ENCODE measurements at places on chromosomes 3 and 15.

DNA sequence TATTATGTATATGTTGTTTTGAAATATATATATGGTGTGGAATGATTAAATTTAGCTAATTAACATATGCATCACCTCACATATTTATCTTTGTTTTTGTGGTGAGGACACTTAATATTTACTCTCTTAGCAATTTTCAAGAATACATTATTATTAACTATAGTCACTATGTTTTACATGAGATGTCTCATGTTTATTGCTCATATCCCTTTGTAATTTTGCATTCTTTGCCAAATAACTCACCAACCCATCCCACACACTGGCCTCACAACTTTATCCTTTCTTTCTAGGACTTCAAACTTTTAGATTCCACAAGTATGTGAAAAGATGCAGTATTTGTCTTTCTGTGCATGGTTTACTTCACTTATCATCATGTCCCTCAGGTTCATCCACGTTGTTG is 950.2 kb upstream of the CADM2 start:
- DNase-seq, result no peak

- no peak for DNase-seq
Measured at GRCh38 chr3:168248383-168249204, 152.9 kb upstream of the GOLIM4 start.

DNA sequence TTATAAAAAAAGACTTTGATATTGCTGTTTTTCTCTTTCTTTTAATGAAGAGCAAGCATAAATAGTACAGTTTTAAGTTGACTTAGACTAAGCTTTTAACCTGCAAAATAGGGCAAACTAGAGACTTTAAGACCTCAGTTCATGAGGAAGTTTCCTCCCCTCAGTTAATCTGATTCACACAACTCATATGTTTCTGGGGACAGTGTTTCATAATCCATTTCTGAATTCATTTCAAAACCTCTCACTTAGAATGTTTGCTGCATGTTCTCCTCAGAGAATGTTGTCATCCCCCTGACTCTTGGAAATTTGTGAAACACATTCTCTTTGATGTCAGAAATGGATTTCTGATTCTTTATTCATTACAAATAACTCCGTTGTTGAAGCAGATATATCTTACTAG is 79.3 kb upstream of the SKOR1 start:
- DNase-seq, result peak; percentile 72

- DNase-seq, result no peak
Measured at GRCh38 chr15:67241132-67241855, 13.2 kb downstream of the AAGAB start.

DNA sequence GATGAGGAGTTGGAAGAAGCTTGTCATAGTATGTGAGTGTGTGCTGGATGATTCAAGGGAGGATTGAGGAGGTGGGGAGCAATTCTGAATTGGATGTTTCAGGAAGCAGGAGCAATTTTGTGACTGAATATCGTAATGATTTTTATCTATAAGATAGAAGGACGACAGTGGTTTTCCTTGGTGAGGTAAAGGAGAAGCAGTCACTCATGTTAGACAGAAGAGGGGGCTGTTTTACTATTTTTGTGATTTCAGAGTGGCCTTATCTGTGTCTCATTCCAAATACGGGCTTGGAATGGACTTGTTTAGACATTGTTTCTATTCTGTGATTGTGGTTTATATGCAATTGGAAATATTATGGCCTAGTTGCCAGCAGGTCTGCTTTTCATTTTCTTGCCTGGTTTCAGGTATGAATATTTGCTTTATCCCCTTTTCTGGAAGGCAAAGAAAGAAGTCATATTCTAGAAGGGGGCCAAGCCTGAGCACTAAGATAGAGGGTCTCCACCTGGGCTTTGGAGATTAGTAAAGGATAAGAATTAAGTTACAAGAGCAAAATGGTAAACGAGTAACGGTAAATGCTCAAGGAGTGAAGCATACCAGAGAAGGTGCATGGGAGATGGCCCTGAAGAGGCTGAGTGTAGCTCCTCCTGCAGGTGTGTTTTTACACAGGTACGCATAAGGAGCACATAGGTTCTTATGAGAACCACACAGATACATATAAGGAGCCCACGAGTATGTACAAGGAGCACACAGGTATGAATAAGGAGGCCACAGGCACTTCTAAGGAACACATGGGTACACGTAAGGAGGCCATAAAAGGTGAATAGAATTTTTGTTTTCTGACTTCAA is 124.6 kb upstream of the KCNAB1 start:
- no peak for DNase-seq

GRCh38 chr15:93121107-93121506 is 32.1 kb upstream of the RGMA start:
- no peak for DNase-seq

GRCh38 chr15:84859651-84860050 is 24.8 kb upstream of the SLC28A1 start:
- DNase-seq, result no peak

- no peak for DNase-seq
Measured at GRCh38 chr3:37114251-37115145, 59.9 kb downstream of the LRRFIP2 start.

DNA sequence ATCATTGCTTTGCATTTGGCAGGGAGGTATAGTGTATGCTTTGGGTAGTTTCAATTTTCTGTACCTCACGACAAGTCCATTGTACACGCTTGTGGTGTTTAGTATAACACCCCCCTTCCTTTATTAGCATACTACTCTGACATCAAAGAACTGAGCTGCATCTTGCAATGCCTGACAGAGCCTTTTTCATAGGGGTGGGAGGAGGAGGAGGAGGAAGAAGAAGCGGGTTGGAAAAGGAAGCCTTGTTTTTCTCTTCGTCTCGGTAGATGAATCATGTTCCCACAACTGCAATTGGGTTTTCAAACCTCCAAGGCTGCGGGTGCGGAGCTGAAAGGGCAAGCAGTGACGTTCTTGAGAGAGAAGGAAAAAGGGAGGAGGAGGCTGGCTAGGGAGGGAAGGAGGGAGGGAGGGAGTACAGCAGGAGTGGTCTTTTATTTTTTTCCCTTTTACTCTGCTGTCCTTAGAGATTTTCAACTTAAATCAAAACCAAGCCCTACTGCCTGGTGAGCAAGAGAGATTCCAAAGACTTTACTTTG is 175.7 kb downstream of the KLHL25 start:
- peak; percentile 23 for DNase-seq

DNA sequence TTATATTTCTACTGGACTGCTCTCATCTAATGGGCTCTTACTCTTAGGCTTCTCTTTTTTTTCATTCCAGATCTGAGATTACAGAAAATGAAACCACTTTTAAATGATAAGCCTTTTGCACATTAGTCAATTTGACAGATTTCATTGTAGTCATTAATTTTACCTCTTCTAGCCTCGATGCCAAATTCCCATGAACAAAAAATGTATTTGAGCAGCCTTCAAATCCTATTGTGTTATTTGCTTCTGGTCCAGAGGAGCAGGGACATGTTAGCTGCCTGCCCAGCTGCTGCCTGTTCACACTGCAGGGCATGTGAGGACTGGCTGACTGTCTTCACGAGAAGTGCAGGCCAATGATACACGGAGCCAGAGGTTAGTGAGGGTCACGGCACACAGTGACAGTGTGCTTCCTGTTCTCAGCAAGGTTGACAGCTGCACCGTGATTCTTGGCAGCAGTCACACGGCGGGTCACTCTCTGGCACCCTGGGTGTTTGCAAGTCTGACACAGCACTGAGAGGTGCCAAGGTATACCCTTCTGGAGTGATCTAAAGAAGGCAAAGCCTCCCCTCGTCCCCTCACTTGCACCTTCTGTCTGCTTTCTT is 40.8 kb downstream of the KAT2B start:
- DNase-seq, result no peak

DNA sequence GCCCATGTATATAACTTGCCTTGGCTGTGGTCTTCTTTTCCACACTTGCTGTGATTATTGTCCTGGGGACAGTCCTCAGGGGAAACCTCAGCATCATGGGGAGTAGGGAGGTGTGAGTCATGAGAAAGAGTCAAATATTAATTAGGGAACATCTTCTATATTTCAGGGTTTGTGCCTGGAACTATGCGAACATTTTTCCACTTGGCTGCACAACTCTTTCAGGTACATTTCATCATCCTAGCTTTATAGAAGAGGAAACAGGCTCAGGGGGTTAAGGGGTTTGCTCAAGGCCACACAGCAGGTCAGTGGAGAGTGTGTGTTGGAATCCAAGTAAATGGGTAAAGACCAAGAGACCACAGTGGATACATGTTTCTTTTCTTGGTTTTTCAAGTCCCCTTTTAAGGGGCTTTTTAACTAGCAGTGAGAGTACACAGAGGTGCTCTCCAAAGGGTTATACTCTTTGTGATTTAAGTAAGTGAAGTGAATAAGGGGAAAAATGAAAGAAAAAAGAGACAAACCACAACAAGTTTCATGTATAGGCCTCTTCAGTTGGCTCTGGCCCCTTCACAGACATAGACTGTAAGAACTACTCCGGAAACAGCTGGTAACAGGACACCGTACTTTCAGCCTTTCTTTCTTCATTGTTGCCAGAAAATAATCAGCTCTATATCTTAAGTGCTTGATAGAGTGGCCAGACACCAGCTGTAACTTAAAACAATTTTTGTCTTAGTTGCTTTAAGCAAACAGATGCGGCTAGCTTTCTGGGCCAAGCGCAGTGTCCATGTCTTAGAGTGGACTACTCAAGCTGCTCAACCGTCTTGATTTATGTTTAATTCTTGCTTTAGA is 64.6 kb downstream of the EEFSEC start:
- peak; percentile 54 for DNase-seq

- DNase-seq, result no peak
Measured at GRCh38 chr15:78306176-78306774, 6.9 kb upstream of the SKIC8 start.
